ENCODE measurements at places on chromosomes 11 and 22.

GRCh38 chr22:25749420-25750169, 7.6 kb downstream of the MYO18B start:
- peak; percentile 94 for DNase-seq

- DNase-seq: no peak
Measured at GRCh38 chr22:48357196-48357595, 1470.5 kb downstream of the BRD1 start.

GRCh38 chr11:123404676-123405075, 25.4 kb upstream of the GRAMD1B start:
- no peak for DNase-seq

DNA sequence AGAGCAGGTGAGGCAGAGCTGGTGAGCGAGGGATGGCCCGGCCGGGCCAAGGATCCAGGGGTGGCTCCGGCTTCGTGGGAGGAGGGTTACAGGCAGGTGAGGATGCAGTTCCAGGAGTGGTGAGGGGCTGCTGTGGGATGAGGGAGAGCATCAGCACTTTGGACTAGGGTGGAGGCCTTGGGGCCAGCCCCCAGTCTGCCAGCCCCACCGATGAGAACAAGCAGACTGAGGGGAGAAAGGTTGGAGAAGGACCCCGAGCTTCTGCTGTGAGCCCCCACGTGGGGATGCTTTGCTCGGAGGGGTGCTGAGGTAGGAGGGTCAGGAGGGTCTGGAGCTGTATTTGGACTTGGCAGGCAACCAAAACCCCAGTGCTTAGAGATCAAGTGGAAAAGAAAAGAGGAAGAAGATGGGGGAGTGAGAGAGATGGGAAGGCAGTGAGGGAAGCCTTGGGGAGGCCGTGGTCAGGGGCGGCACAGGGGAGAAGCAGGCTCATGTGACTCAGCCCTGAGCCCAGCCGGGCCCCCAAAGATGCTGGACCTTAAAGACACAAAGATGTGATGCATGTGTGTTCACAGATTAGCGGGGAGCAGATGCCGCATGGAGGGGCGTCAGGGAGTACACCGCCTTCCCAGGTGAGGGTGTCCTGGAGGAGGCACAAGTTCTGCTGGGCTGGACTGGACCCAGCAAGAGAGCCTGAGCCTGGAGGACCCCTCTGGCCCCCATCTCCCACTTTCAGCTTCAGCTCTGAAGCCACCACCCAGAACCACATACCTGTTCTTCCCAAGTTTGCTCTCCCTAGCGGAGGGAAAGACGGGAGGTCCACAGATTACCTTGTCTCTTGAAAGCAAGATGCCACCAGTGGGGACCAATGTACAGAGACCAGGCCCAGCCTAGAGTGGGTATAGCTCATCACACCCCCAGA, 91.3 kb downstream of the CDKN1C start:
- DNase-seq: no peak

DNA sequence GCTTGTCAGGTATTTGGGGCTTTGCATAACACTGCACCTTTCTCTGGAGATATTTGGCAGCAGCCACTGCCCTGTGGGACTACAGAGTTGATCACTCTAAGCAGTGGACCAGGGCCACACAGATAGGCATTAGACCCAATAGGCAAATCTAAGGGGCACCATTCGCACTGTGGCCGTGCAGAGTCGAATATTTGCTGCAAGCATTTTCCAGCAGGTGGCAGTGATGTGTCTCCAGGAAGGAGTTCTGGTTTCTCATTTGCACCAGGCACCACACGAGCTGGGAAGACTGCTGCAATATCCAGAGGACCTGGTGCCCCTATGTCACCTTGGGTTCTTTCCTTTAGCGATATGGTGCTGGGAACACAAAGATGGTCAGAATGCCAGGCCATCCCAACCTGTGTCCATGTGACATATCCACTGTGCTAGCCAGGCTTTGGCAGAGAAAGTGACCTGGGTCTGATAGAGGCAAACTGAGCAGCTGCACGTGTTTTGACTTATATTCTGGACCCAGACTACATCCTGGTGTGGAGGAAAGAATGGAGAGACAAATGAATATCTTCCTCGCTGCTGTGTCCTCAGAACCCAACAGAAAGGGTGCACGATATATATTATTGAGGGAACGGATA, 318.7 kb downstream of the BUD13 start:
- DNase-seq: no peak

DNA sequence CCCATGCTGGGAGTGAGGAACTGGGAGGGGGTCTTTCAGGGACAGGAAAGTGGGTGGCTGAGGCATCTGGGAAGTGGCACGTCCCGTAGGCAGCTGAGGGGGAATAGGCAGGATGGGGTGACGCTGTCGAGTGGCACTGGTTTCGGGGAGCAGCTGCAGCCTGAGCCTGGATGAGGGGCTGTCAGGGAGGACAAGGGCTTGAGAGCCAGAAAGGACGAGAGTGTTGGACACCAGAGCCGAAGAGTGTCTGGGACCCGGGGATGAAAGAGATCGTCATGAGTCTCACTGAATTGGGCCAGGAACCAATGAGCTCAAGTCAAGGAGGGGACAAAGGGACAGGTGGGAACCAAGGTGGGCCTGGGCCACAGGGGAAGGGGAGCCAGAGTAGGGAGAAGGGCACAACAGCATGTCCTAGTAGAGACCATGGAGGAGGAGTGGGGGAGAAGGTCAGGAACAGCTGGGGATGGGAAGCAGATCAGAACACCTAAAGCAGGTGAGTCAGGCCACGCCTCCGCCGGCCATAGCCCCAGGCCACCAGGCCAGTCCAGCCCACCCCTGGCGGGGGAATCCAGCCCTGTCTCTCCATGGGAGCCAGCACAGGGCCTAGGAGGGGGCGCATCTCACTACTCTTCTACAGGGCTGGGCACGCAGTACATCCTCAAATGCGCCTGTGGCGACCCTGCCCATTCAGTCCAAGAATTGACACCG, 4.2 kb downstream of the RAB3IL1 start:
- DNase-seq: no peak

DNA sequence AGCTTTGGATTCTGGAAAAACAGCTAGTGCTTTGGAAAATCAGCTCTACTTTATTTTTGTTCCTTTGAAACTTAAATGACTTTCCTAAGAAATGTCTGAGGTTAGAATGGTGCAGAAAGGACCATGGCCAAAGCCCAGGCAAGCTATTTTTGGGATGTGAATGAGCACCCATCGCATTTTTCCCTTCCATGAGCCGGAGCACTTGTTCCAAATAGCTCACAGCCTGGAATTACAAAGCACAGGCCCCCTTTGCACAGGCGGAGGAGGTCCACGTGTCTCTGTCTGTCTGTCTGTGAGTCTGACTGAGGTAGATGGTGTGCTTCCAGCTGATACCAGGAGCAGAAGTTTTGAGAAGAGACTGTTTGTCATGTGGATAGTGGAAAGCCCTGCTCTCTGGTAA, 50.7 kb downstream of the MICAL2 start:
- no peak for DNase-seq
